CD8-positive, alpha-beta memory T cell (primary cell): ENCODE measurements at places on chromosomes 7 and 10. TPM values are rescaled to one million over a fixed set of nuclear protein-coding genes. Genes with fewer than 3 reads are reported as not detected.

The NEBL gene
- not detected for polyA plus RNA-seq

The LRGUK gene
- not detected for polyA plus RNA-seq

The TIMM23B gene
- polyA plus RNA-seq: 15.6 TPM

The GPRIN2 gene
- not detected for polyA plus RNA-seq

The CALCR gene
- not detected for polyA plus RNA-seq

The AKR1C8 gene
- not detected for polyA plus RNA-seq

The SDK1 gene
- polyA plus RNA-seq: not detected

The MBL2 gene
- polyA plus RNA-seq: not detected

The ANK3 gene
- polyA plus RNA-seq: 11.8 TPM

The CALHM1 gene
- not detected for polyA plus RNA-seq

The ACBD7 gene
- polyA plus RNA-seq: not detected

The NANOS1 gene
- 0.07 TPM for polyA plus RNA-seq

The HILPDA gene
- polyA plus RNA-seq: 2.5 TPM

The ZNF503 gene
- not detected for polyA plus RNA-seq

The GIMAP5 gene
- polyA plus RNA-seq: 475 TPM

GRCh38 chr7:30929686-30930085 is 18.0 kb downstream of the AQP1 start:
- DNase-seq: no peak

DNA sequence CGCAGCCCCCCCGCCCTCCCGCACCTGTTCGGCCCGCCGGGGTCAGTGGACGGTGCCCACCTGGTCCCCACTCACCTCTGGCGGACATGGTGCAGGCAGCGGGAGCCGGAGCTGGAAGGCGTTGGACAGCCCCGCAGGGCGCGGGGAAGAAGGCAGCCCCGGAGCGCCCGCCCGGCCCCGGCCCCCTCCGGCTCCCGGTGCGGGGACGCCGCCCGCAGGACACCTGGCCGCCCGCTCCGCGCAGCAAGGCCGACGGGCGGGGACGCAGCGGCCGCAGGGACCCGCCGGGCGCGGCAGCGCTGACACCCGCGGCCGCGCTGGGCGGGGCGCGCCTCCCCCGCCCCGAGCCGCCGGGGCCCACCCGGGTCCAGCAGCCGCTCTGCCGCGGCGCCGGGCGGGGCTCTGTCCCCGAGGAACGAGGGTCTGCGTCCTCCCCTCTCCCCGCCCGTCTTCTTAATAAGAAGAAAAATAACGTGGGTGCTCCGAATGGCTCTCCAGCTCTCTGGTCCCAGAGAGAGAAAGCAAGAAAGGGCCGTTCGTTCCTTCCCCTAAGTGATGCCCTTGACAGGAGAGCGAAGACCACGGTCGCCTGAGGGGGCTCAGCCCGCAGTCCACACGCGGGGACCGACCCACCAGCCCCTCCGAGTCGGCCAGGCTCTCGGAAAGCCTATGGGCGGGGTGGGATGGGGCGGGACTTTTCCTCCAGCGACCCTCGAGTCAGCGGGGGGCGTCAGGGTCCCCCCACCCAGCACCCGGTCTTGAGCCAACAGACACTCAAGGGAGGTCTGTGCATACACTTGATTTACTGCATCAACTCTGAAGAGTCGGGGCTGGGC is 53.4 kb upstream of the FHIP2A start:
- no peak for DNase-seq

- no peak for DNase-seq
These were observed 56.4 kb upstream of the NPS start for GRCh38 chr10:127492607-127493250.

GRCh38 chr7:39721919-39722597 is 98.7 kb downstream of the RALA start:
- DNase-seq: no peak

GRCh38 chr7:13198727-13199126 is 511.3 kb downstream of the ARL4A start:
- DNase-seq: no peak

DNA sequence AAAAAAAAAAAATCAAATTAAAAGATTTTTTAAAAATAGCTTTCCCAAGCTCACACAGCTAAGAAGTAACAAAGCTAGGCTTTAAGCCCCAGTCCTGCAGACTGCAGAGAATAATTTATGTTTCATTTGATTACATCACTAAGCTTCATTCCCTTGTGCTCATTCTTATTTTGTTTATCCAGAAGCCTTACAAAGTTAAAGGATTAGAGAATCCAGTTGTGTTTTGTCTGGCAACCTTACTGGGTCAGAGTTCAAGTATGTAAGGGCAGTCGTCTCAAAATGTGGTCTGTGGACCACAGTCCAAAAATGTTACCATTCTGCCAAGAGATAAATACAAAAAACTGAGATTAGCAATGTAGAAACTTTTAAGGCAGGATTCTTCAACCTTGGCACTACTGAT is 32.1 kb upstream of the EZH2 start:
- no peak for DNase-seq

- DNase-seq: no peak
These were observed 124.7 kb downstream of the GRM3 start for GRCh38 chr7:86768394-86768793.

GRCh38 chr10:52483587-52483986 is 169.5 kb downstream of the DKK1 start:
- DNase-seq: no peak

DNA sequence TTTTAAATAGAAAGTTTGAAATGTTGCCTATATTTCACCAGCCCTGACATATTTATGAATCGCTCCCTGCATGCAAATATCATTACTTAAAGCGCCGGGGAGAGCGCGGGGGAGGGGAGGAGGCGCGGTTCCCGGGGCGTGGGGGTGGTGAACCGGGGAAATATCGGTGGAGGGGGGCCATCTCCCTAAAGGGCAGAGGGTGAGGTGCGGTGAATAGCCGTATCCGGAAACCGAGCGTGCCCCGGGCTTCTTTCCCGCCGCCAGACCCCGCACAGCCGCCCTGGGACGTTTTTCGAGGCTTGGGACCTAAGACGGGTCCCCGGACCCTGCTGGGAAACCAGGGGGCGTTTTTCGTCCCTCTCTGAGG is 6.9 kb upstream of the ZNF503 start:
- no peak for DNase-seq

DNA sequence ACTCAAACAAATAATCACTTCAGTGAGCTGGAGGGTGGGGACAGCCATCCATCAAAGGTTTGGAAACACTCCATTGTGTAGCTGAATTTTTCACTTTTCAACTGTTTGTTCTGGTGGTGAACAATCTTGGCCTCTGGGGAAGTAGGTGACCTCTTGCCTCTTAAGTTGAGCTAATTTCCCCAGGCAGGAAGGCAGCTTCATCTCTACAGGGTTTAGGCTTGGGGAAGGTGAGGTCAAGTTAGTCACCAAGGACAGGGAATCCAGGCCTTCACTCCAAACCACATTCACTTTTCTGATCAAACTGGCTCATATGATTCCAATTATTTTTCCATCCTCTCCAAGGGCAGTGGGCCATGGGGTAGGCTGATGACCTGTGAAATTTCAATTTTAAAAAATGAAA is 138.3 kb upstream of the HABP2 start:
- no peak for DNase-seq

DNA sequence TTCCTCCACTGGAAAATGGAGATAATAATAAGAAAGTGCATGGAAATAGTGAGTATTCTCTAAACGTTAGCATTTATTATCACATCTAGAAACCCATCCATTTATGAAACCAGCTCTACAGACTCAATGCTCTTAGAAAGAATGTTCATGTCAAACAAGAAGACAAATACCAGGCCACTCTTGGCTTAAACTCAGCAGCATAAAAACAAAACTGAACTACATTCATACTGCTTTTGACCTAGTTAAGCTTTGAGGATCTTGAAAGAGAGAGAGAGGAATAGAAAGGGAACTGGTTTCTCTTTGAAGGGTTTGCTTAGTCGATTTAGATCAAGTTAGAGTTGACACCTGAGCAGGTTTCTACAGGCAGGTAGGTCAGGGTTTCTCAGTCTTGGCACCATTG is 332.9 kb upstream of the PRKCQ start:
- DNase-seq: no peak

GRCh38 chr7:73824986-73825385 is 5.8 kb upstream of the CLDN4 start:
- no peak for DNase-seq

- no peak for DNase-seq
These were observed 219.7 kb upstream of the FERD3L start for GRCh38 chr7:19364950-19365349.

DNA sequence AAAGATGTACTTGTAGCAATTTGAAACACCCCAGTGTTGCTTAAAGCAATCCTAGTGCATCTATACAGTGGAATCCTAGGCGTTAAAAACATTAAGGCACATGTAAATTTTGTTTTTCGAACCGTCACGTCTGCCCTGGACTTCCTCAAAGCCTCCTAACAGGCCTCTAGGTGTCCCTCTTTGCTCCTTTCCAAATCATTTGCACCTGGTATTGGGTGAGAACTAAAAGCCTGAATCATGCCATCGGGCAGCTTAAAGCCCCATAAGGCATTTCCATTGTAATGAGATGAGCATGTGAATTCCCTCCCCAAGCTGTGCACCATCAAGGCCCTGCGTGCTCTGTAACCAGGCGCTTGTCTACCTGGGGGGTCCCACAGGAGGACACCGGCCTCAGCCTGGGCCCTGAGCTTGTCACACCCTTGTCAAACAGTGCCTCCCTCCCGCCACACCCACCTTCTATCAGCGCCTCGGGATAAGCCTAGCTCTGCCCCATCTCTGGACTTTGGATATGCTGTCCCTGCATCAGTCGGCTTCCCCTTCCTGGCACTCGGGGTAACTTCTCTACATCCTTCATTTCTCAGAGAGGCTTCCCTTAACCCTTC is 89.2 kb downstream of the WDR11 start:
- DNase-seq: no peak

GRCh38 chr7:38311329-38311937 is 38.0 kb upstream of the TARP start:
- no peak for DNase-seq

DNA sequence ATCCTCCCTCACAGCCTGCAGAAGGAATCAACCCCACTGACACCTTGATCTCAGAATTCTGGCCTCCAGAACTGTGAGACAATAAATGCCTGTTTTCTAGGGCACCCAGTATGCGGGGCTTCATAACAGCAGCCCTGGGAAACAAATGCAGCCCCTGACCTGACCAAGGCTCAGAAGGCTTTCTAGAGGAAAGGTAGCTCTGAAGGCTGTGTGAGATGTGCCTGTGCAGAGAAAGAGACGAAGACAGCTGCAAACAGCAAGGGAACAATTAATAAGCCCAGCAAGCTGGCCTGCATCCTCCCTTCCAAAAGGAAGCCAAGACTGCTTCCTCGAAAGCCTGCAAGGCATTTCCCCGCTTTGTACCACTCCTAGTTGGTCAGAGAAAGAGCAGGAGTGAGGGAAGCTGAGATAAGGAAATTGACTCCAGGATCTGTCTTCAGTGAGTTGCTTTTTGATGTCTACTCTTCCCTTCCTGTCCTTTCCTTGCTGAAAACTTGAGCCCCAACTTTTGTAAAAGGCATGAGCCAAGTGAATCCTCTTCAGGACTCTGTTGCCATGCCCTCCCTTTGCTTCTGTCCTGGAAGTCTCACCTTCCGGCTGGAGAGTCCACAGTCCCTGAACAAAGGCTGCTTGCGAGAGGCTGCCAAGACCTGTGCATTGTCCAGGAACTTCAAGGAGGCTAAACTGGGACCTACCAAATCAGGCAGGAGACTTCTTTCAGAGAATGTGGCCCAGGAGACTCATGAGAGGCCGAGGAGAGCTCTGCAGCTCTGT is 71.2 kb upstream of the ARID5B start:
- DNase-seq: no peak

- no peak for DNase-seq
These were observed 1.8 kb downstream of the STARD3NL start for GRCh38 chr7:38179776-38180226.

DNA sequence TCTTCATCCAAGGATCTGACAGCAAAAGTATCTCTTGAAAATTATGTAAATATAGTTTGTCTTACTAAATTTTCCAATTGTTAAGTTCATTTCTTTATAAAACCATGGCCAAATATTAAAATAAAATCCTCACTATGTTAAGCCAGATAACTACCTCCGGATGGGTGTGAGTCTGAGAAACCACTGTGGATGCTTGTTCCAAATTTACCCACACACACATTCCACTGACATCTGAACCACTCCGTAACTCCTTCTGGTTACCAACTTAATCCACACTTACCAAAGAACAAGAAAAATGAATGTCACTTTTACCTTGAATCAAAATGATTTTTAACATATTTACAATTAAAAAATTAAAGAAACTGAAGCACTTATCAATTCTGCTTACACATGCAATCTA is 19.7 kb downstream of the CYTH3 start:
- no peak for DNase-seq

DNA sequence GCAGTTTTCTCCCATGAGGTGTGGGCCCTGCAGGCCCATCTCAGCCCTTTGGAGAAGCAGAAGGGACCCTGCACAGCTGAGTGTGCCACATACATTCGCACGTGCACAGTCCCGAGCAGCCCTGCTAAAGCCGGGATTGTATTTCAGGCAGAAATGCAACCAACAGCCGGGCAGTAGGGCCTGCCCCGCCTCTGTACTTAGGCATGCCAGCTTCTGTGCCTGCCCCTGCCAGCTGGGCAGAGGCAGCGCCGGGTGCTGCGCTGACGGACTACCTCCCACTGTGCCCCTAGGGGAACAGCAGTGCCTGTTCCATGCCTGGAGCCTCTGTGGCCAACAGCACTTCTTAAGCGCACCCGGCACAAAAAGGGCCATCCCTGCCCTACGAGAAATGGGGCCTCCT is 170.3 kb downstream of the NEURL1 start:
- no peak for DNase-seq

- DNase-seq: no peak
These were observed 109.2 kb downstream of the ARHGAP12 start for GRCh38 chr10:31819391-31819820.

DNA sequence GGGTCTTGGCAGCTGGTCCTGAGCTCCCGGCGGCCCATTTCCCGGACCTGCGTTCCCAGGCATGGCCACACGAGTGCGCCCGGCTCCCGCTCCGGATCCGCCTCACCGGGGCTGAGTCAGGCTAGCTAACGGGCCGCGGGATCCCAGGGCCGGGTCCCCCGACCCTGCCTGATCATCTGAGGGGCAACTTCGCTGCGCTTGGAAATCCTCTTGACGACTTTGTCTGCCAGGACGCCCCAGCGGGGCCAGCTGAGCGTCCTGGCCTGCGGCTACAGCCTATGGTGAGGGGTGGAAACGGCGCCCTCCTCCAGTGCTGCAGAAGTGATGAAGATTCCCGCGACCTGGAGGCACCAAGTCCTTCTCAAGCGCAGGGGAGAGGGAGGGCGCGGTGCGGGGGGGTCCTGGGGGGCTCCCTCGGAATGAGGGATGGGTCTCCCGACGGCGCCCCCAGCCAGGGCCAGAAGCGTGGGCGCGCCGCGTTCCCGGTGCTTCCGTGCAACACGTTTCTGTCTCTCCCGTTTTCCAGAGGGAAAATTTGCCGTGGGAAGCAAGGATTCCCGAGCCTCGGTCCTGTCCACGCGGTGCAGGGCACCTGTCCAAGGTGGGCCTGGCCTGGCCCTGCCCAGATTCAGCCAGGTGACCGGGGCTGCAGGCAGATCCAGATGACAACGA is 212.4 kb downstream of the CCSER2 start:
- DNase-seq: peak; percentile 67

DNA sequence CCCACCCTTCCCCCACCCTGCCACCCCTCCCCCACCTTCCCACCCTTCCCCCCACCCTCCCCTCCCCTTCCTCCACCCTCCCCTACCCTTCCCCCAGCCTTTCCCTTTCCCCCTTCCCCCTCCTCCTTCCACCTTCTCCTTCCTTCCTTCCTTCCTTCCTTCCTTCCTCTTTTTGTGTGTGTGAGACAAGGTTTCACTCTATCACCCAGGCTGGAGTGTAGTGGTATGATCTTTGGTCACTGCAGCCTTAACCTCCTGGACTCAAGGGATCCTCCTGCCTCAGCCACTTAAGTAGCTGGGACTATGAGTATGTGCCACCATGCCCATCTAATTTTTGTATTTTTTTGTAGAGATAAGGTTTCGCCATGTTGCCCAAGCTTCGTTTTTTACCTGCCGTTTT is 35.2 kb downstream of the CYP17A1 start:
- no peak for DNase-seq
